ENCODE measurements at places on chromosomes 5 and 9.

DNA sequence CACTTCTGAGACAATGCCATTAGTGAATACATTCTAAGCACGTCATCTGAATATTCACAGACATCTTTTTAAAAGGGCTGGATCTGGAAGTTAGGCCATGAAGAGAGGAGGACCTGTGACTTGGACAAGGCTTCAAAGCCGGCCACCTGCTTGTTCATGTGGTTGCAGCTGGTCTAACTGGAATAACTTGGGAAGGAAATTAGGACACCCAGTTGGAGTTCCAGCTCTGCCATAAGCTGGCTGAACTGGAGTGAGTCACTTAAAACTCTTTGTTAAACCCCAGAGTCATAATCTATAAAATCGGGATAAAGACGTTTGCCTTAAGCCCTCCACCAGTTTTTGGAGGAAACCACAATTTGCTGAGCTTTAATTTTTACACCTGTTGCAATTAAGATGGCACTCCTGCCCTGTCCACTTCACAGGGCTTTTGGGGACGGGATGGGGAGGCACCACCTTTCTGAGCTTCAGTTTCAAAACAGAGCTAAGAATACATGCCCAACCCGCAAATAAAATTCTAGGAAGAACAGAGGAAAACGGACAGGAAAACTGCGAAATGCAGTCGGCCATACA, 536 bp upstream of the STX17 start:
- peak; percentile 6 for DNase-seq

DNA sequence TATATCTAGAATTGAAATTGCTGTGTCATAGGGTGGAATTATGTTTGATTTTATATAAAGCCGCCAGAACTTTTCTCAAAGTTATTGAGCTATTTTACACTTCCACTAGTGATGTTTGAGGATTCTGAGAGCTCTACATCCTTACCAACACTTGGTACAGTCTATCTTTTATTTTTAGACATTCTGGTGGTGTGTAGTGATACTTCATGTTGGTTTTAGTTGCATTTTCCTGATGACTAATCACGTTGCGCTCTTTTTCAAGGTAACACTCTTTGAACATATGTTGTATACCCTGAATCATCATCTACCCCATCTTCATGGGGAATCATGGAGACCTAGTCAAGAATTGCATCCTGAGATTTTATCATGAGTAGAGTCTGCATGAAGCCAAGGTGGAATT, 141.7 kb downstream of the NXNL2 start:
- no peak for DNase-seq

DNA sequence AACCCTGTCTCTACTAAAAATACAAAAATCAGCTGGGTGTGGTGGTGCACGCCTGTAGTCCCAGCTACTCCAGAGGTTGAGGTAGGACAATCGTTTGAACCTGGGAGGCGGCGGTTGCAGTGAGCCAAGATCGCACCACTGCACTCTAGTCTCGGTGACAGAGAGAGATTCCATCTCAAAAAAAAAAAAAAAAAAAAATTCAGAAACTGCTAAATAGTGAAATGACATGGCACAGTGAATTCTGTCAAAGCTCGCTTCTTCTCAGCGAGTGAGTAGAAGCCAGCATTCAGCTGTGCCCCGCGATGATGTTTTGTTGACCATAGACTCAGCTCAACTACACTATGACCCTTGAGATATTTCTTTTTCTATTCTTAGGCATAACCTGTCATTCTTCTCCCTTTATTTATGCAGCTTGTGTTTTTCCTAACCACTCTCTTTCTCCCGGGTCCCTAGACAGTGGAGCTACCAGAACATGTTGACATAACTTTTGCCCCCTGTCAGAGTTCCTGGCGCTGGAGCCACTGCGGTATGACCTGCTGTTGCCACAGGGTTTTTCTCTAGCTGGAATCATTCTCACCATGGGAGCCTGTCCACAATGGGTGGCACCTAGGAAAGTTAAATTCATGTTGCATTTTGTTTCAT, 13.5 kb upstream of the IQGAP2 start:
- no peak for DNase-seq

DNA sequence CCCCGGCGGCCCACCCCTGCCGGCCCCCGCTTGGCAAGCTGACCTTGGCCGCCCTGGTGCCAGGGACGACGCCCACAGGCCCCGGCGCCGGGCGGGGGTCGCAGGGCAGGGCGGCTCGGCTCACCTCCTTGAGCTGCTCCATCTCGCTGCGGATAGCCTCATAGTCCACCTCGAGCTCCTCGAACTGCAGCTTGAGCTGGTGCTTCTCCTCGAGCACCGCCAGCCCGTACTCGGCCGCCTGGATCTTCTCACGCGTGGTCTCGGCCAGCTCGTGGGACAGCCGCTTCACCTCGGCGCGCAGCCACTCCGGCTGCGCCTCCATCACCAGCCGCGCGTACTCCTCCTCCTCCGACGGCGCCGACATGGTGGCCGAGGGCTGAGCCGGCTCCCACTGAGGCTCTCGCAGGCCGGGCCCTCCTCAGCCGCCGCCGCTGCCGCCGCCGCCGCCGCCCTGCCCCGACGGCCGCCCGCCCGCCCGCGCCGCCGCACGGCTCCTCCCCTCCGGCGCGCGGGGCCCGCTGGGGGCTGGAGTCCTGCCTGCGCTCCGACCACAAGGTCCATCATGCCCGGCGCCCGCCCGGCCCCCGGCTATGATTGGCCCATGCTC, at the start of gene BICD2:
Gene BICD2 (minus strand): TSS at position 453 of the 607 bp plus-strand sequence. CDS start 89 bp downstream, at position 364.
- DNase-seq = no peak

GRCh38 chr5:88667496-88668201, 215.3 kb downstream of the MEF2C start:
- DNase-seq = peak; percentile 53

DNA sequence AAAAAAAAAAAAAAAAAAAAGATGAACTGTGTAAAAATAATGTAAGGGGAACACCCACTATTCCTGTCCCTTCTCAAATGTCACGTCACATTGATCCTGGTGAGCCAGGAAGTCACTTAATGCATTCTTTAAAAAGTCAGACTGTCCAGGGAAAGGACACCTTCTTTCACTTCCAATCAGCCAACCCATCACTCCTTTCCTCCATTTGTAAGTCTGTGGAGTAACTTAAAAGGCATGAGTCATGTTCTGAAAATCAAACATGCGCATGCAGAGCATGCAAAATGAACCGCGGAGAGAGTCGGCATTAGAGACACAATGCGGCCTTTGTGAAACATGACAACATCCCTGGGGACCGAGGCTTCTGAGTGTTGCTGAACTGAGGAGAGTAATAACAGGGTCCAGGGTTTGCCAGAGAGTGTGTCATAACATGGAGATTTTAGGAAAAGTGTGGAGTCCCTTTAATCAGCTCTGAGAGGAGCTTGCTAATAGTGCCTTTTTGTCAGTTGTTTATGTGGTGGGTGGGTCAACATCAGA, 77.6 kb upstream of the SEMA6A start:
- DNase-seq = peak; percentile 95

- no peak for DNase-seq
Measured at GRCh38 chr9:119416793-119417192, 47.6 kb upstream of the BRINP1 start.

DNA sequence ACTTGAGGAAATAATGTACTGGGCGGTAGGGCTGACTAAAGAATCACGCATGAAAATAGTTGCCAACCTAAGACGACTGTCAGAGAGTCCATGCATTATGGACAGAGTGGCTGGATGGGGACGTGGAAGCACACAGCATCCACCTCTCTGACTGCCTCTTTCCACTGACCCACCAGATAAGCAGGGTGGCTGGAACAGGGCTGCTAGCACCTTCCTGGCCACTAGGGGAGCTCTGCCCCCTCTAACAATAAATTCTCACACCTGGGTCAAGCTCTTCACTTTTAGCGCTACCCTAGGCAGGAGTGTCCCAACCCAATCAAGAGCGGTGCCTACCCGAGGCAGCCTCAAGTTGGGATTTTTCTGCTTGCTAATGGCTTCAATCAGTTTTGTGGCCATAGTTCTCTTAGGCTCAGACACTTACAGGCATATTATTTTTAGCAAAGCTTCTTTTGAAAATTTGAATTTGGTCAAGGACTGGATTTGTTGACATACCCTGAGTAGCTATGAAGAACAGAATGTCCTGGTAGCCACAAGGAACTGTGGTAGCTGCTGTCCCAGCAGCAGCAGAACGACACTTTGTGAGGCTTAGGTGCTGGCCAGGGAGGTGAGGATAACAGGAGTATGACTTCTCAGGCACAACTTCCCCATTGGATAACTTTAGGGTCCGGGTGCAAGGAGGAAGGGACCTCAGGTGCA, 6.9 kb upstream of the TPM2 start:
- peak; percentile 27 for DNase-seq

DNA sequence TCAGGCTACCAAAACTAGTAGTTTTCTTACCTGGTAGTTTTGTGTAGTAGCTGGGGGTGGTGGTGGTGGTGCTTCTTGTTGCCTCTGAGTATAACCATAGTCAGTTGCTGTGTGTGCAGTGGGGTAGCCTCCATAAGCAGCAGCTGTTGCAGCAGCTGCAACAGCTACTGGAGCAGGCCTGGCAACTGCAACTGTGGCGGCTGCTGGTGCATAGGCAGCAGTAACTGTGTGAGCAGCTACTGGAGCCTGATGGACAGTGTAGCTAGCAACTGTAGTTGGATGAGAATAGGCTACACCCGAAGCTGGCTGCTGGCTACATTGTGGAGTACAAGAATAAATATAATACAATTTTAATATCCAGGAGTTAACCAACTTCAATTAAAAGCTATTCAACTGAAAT, 24.7 kb downstream of the ZFR start:
- no peak for DNase-seq

DNA sequence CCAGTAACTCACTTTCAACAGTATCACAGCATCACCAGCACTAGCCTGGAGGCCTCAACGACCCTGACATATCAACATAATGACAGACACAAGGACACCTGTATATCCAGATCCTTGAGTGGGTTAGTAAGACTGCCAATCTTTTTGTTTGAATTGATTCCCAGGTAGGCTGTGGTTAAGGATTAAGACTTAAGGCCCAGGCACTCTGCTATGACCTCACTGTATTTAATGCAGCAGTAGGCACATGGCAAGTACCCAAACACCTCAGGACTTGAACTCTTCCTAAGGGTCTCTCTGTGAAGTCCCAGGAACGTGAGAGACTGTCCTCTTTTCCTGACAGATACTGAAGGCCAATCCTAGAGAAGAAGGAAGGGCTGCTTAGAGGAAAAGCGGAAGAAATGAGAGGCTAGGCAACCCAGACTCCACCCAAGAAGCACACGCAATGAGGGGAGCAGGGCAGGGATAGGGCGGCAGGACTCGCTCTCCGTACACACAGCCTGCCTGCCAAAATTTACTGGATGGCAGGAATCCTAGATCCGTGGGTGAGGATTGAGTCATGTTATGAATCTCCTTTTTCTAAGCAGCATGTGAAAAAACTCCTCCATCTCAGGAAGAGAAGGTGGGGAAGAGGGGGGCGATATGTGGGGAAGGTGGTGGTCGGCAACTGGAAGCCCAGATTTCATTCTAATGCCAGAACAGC, 93.4 kb downstream of the SIL1 start:
- peak; percentile 86 for DNase-seq

- DNase-seq = no peak
Measured at GRCh38 chr9:71737455-71737854, 30.9 kb downstream of the CEMIP2 start.

- no peak for DNase-seq
Measured at GRCh38 chr5:107320846-107321245, 349.9 kb downstream of the EFNA5 start.

DNA sequence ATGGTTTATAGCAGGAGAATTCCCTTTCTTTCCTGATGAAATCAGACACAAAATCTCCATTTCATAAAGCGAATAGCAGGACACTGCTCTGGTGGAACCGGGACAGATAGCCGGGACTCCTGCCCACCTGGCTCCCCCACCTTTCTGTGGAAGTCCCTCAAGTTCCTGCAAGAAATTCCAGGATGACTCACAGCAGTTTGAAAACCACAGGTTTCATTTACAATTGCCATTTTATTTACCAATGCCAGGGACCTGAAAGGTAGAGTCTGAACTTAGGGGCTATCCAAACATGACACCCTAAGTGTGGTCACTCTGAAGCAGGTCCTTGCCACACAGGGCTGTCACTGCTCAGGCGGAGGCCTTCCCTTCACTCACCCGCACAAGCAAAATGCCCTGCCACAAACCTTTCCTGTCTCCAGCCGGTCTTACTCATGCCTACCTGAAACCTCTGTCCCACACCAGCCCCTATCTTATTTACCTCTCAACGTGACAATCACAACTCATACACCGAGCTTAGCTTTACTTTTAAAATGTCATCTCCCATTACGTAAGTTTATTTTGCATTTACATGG, 63.3 kb upstream of the TAF1L start:
- DNase-seq = no peak

- no peak for DNase-seq
Measured at GRCh38 chr5:6458833-6459232, 10.2 kb downstream of the UBE2QL1 start.

GRCh38 chr9:87889065-87889881, 6.6 kb downstream of the SPATA31E1 start:
- no peak for DNase-seq

DNA sequence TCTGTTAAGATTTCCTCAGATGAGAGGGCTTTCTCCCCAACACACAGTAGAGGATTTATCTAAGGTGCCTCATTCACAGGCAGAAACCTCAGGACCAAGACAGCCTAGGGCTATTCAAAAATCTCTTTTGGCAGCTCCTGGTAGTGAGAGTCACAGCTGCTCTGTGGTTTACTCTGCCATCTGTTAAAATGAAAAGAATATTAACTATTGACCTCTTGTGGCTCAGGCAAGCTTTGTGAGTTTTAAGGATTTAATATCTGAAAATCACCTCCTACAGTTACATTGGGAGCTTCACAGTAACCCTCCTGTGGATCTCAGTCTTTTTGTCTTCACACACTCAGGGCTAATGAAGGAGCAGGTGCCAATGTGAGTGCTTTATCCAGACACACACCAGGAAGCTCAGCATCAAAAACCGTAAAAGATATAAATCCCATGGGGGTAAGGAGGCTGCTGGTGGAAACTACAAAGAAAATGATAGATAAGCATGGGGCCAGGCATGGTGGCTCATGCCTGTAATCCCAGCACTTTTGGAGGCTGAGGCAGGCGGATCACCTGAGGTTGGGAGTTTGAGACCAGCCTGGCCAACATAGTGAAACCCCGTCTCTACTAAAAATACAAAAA, 29.7 kb downstream of the PPP1R2B start:
- DNase-seq = no peak

- DNase-seq = peak; percentile 43
Measured at GRCh38 chr5:135437422-135437795, 9.7 kb downstream of the DCANP1 start.

DNA sequence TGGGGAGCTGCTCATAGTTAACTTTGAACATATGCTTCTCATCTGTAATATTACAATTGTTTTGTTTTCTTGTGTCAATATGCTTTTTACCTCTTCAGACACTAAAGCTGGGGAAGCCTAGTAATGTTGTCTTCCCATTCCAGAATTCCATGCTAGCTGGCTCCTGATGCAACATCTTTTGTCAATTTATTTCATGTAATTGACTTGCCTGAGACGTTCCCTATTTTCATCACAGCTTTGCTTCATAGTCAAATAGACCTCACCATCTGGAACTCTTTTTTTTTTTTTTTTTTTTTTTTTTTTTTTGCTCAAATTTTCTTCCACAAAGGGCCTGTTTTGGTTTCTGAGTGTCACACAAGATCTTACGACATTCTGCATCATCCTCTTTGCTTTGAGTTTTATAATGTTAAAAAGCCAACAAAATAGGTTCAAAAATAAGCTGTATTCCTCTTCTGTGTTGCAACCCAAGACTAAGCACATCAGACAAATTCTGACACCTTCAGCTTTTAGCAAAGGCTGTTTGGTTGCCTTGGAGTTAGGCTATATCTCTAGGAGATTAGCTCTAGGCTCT, 235.2 kb downstream of the NR3C1 start:
- no peak for DNase-seq

GRCh38 chr9:133485531-133486260, 6.8 kb upstream of the SLC2A6 start:
- DNase-seq = no peak

Measured in putamen (tissue), 1 donor.